ENCODE measurements at places on chromosomes 16 and 17.
A peak's percentile ranks its signal among the peaks of the same experiment; 100 is the strongest.

GRCh38 chr16:90061437-90061836 is 15.7 kb downstream of the PRDM7 start:
- no peak for DNase-seq

DNA sequence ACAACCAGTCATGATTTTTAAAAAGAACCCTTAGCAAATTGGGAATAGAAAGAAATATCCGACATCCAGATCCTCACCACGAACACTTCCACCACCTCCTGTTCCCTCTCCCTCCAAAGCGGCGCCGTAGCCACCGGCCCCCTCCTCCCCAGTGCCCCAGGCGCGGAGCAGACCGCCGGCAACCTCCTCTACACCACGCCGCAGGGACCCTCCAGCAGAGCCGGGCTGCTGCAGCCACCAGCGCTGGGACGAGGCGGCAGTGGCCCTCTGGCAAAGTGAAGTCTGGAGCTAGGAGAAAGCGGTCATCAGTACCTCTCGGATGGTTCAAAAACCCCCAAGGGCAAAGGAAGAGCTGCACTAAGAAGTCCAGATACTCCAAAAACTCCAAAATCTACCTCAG is 41.4 kb upstream of the SLFN13 start:
- DNase-seq = no peak

- no peak for DNase-seq
Measured at GRCh38 chr17:2478458-2478857, 33.2 kb downstream of the METTL16 start.

DNA sequence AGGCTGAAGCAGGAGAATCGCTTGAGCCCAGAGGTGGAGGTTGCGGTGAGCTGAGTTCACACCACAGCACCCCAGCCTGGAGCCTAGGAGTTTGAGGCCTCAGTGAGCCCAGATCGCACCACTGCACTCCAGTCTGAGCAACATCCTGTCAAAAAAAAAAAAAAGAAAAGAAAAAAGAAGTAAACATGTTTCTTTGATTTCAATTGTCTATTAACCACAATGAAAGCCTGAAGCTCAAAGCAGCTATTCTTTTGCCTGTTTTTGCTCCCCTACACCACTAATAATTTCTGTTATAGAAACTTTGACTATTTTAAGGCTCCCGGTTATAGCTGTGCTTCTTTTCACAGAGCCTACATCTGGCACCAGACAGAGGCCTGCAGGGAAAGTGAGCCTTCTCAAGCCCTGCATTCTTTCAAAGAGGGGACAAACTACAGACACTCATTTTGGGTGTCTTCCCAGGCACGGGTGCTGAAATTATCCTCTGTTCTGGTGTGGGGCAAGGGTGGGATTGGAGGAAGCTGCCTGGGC is 14.2 kb upstream of the SLC52A1 start:
- DNase-seq = peak; percentile 69

DNA sequence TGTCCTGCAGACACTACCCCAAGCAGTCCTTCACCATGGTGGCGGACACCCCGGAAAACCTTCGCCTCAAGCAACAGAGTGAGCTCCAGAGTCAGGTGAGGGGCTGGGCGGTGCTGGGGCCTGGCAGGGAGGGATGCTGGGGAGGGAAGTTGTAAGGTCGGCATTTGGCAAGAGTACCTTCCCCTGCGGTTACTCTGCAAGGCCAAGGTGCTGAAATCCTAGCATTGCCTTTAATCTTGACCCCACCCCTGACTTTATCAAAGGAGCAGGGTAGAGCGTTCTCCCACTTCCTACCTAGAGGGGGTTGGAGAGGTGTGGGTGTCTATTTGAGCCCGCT is 20.5 kb downstream of the LASP1 start:
- peak; percentile 35 for DNase-seq

DNA sequence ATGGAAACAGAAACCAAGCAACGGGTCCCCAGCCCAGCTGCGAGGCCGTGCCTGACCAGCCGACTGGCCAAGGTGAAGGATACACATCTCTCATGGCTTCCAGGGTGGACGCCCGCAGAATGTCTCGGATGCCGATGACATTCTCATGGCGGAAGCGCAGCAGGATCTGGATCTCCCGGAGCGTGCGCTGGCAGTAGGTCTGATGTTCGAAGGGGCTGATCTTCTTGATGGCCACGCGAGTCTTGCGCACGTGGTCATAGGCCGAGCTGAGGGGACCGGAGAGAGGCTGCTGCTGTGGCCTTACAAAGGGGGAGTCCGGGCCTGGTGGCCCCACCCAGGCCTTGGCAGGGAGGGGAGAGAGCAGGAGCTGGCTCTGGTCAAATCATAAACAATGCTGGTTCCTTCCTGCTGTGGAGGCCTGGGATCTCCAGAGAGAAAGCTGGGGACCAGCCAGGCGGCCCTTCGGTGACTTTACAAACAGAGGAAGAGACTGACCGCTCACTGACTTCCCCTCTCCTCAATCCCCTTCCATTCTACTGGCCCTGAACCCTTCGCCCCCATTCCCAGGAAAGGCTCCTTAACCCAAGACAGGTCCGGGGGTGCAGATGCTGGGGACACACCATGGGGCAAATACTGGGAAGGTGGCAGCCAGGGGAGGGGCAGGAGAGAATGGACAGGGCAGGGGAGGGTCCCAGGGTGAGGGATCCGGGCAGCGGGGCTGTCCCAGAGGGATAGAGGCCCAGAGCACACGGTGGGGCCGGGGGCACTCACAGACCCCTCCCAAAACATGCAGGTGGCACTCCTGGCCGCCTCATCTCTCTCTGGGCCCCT is 1.1 kb downstream of the MAPK3 start:
- DNase-seq = no peak

- DNase-seq = no peak
Measured at GRCh38 chr17:14741491-14741890, 440.6 kb downstream of the HS3ST3B1 start.

- no peak for DNase-seq
Measured at GRCh38 chr17:81948635-81949378, 1.8 kb upstream of the MYADML2 start.

DNA sequence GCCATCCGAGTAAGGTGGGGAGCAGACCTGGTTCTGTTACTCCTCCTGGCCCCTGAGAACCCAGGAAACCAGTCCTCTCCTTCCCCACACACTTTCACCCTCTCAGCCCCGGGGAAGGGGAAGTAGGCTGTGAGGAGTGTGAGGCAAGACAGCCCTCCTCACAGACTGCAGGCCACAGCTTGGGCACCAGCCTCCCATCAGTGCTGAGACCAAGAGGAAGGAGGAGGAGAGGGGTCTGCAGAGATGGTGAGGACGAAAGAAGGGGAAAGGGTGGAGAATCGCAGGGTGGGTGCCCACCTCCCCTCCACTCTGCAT is 7.0 kb downstream of the G6PC3 start:
- no peak for DNase-seq

DNA sequence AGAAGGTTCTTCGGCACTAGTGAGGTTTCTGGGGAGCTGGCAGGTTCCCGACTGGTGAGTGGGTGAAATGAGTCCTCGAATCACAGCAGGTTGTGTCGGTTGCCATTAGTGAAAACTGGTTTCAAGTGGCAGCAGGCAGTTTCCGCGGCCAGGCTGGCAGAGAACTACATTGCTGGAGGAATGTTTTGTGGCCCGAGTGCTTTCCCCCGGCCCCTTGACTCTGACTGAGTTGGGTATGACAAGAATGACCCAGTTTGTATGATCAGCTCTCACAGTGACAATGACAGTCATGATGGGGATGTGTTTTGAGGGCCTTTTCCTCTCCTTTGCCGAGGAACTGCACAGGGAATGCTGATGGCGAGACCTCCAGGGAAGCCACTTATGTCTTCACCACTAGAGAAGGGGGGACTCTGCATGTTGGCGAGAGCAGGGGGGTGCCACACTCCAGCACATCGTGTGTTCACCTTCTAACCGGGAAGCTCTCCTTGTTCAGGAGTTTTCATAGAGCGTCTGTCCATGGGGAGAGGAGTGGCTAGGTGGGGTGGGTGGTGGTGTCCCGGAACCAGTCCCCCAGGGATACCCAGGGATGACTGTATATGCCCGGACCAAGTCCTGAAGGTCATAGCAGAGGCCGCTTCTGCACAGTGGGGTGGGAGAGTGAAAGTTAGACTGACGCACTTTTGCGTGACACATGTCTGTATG is 206.0 kb upstream of the CHMP6 start:
- peak; percentile 76 for DNase-seq

- no peak for DNase-seq
Measured at GRCh38 chr16:85079785-85080570, 32.3 kb downstream of the CIBAR2 start.

DNA sequence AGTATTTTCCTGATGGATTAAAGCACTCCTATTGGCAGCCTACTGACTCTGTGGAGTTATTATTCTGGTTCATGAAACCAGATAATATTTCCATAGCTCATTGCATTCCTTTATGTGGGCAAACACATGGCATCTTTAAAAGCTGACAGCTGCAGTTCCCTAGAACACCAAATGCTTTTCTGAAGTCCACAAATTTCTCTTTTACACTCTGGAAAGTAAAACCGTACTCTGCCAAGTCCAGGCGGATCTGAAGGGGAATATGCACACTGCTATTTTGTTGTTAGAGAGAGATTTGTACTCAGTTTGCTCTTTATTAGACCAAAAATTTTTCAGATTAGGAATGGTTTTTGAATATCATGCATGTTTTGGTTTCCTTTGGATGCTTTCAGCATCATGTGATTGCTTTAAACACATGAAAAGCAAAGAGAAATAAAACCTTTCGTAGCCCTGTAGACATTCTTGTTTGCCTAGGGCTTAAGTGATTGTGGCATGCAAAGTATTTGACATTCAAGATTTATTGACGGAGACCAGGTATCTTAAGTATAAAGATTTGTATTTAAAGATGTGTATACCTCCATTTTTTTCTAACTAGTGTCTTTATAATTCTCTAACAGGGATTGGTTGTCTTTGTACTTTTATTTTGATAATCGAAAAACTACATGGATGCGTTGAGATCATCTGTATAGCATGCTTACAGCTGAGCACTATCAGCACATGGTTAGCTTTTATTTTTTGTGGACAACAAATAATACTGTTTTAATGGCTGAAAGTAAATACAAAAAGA is 19.5 kb downstream of the SEC14L1 start:
- DNase-seq = no peak

- DNase-seq = no peak
Measured at GRCh38 chr17:9444687-9445086, 130.9 kb downstream of the STX8 start.

- no peak for DNase-seq
Measured at GRCh38 chr16:23280483-23280967, 21.6 kb upstream of the SCNN1B start.

GRCh38 chr16:65308506-65308905 is 186.6 kb upstream of the CDH11 start:
- no peak for DNase-seq

GRCh38 chr17:64491034-64491860 is 5.6 kb downstream of the POLG2 start:
- DNase-seq = peak; percentile 72

DNA sequence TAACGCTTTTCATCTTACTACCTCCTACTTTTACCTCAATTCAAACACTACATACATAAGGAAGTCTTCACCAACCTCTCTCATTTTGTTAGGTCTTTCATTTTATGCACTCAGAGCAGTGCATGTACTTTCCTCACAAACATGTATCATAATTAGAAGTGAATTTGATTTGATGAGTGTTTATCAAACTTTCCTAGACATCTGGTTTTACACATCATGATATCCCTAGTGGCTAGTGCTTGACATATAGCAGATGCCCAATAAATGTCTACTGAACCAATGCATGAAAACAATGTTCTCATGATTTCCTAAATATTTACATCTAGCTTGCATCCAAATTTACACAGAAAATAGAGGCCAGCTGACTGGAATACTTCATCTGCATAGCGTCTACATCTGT is 323.4 kb upstream of the KIF2B start:
- DNase-seq = no peak

DNA sequence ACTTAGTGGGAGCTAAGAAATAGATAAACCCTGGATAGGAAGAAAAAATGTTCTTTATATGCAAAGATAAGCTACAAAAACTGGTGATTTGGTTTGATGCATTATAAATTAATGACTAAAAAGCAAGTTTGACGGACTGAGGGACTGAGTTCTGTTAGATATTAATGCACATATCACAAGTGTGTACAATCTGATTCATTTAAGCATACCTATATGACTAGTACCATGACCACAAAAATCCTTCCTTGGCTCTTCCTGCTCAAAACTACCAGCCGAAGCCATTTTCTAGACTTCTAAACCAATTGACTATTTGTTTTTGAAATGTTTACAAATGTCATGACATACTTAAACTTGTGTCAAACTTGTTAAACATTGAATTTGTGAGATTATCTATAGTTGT is 374.5 kb upstream of the MON1B start:
- DNase-seq = no peak

GRCh38 chr16:1906846-1907165 is 11.4 kb downstream of the HS3ST6 start:
- no peak for DNase-seq

GRCh38 chr17:74481621-74482020 is 15.2 kb downstream of the CD300A start:
- DNase-seq = no peak

GRCh38 chr17:57395721-57396321 is 139.5 kb downstream of the MSI2 start:
- DNase-seq = no peak

- peak; percentile 90 for DNase-seq
Measured at GRCh38 chr17:76278952-76279741, 14.0 kb downstream of the UBALD2 start.

- DNase-seq = no peak
Measured at GRCh38 chr17:34414339-34414738, 51.3 kb upstream of the CCL1 start.

DNA sequence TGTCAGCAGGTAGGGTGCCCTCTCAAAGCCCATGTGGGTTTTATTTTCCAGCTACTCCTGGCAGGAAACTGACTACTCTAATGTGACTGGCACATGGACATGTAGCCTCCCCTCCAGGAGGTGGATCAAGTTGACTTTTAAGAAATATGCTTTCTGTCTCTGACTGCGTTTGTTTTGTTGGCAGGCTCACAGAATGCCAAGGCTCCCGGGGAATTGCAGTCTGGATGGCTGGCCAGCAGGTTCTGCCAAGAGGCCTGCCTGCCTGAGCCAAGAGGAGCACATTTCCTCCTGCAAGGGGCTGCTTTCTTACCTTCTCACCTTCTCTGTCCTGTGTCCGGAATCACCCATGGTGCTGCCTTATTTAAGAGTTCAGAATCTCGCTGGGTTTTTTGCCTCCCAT is 217.3 kb upstream of the ERCC4 start:
- no peak for DNase-seq

DNA sequence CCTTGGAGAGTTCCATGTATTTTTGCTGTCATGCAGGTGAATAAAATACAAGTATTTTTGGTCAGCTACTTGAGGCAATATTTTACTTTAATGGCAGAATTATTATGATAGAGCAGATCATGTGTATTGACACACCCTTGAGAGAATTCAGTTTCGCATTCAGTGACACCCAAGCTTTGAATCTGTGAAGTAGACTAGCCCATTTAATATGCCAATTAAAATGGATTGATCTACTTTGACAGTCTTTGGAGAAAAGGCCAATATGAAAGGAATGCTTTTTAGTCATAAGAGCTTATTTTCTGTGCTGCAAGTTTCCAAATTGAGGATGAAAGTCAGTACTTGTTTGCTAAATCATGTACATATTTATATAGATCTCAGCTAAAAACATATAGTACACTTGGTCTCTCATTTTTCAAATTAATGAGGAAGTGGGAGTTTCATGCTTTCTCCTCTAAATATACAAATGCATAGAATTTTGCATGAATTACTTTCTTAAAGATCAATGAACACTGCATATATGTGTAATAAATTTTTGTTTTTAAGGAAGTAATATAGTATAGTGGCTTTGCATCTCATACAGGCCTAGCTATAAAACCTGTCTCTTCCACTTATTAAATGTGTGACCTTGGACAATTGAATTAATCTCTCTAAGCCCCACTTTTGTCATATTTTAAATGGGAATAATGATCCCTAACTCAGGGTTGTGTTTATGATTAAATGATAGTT is 161.5 kb downstream of the PHKB start:
- DNase-seq = no peak

Measured in activated CD8-positive, alpha-beta T cell treated with anti-CD3 and anti-CD28 coated beads for 36 hours (primary cell).